Midbrain (tissue), 1 donor: ENCODE measurements at places on chromosomes 3 and 15.

- DNase-seq, result no peak
Observed at GRCh38 chr15:76342382-76343201, 6.0 kb downstream of the ISL2 start.

DNA sequence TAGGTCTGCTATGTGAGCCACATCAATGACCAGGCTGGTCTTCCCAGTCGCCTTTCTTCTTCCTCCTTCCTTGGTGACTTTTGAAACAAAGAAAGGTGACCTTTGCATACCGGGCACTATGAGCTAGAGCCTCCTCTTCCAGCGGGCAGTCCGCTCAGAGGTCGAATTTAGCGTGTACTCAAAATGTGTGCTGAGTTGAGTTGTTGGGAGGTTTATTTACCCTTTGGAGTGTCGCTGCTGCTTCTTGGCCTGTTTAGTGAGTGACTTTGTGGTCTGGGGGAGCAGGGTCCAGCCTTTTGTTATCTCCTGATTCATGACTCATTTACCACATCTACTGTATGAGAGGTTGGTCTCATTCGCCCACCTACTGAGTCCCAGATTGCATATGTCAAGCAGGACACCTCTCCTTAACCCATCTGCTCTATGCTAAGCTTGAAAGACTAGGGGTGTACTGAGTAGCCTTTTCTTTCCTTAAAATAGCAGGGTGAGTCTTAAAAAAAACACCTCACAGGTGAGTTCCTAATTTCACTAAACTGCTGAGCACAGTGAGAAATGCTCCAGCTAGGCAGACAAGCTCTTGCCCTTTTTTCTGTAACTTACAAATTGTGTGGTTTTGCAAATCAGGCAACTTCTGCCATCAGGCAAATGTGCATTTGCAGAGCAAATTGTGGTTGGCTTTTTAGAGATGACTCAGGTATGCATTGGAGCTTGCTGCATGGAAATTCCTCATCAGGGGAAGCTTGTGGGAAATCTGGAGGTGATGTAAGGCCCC, 3.2 kb upstream of the SIAH2 start:
- DNase-seq, result no peak

- no peak for DNase-seq
Observed at GRCh38 chr3:119420196-119420595, 43.2 kb downstream of the TMEM39A start.

GRCh38 chr15:28021281-28022039, 77.7 kb downstream of the OCA2 start:
- peak; percentile 42 for DNase-seq

- DNase-seq, result no peak
Observed at GRCh38 chr3:108342837-108343486, 46.6 kb downstream of the HHLA2 start.

DNA sequence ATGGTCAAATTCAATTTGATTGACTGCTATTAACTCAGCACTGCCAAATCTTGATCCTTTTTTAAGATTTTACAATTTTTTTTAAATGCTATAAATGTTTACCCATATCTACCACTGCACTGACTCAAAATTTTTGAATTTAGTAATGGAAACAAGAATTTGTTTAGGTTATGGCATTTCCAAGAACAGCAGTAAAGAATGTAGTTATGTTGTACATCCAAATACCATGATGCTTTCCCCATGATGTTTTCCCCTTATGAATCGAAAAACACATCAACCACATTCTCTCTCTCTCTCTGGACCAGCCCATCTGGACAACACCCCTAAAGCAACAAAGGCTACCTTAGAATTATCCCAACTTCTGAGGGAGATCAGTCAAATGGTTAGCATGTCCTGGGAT, 14.2 kb downstream of the CHRM5 start:
- no peak for DNase-seq

GRCh38 chr3:194537732-194538247, 51.0 kb upstream of the ATP13A3 start:
- DNase-seq, result no peak

- no peak for DNase-seq
Observed at GRCh38 chr3:171841620-171842000, 1.5 kb upstream of the TMEM212 start.

GRCh38 chr3:139421460-139421859, 32.0 kb upstream of the COPB2 start:
- no peak for DNase-seq

DNA sequence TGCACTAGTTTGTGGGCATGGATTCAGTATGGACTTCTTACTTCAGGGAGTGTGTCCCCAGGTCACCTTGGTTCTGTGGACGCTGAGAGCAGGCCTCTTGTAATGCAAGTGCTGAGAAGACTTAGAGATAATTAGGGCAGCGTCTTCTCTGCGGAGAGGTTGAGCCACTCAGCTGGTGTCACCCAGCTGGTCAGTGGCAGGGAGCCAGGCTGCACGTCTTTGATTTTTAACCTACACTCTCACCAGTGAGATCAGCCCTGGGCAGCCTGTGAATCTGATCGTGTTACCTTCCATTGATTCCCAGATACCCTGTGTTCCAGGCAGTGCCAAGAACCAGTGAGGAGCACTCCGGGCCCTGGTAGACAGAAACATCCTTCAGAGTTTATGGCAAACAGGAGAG, 92.6 kb downstream of the SLCO3A1 start:
- no peak for DNase-seq

DNA sequence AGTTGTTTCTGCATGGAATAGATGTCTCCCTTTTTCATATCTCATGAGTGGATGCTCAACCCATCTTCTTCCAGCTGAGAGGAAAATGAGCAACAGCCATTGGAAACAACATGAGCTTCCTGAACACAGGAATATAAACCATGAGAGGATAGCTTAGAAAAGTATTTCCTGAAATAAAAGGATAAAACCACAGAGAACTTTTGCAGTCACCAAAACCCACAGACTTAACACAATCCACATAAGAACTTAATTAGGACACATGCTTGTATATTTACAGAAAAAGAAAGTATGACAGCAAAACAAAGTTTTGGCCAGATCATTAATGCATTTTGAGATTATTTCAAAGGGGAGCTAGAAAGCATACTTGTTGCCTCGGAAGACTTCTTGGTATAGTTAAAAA, 180.5 kb upstream of the RASGRP1 start:
- DNase-seq, result no peak

DNA sequence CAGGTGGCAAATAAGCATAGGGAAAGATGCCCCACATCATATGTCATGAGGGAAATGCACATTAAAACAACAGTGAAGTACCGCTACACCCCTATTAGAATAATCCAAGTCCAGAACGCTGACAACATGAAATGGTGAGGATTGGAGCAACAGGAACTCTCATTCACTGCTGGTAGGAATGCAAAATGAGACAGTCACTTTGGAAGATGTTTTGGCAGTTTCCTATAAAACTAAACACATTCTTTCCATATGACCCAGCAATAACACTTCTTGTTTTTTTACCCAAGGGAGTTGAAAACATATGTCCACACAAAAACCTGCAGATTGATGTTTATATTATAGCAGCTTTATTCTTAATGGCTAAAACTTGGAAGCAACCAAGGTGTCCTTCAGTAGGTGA, 116.4 kb upstream of the TOPAZ1 start:
- no peak for DNase-seq

DNA sequence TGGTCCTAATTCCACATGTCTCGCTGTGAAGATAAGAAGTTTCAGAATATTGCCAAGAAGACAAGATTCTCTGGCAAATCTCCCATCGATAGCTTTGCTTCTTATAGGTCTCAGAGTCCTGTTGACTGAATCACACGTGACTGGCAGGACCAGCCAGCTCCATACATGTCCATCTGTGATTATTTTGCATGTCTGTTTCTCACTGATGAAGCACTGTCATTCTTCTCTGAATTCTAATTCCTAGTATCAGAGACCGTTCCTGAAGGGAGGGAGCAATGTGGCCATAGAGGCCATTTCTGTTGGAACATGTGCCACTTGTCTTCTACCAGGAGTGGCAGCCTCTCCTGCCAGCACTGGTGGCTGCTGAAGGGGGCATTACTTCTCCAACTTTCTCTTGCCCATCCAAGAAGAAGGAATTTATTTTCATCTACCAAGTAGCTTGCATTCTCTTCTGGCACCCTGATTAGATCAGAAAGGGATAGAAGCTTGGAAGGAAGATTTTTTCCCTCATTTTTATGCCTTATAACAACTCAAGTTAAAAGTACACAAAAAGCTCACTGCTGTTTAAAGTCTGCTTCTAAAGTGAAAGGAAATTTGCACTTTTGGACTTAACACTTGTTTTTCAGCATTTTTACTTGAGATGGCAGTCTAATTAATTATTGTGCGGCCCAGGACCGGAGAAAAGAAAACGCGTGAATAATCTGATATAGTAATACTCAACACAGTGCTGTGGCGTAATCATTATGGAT, 115.8 kb downstream of the IQCH start:
- no peak for DNase-seq

DNA sequence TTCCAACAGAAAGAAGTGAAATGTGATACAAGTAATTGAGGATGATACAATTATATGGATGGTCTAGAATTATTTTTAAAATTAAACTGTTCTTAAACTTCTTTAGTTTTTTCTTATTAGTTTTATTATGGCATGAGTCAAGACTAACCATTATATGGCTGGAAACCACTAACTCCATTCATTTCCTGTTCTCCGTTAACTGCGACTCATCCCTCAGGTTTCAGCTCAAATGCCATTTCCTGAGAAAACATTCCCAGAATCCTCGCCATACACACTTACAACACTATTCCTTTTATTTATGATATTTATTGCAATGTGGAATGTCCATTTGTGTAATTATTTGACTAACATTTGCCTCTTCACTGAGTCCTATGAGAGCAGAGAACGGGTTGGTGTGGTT, 394.1 kb downstream of the SOX2 start:
- no peak for DNase-seq

DNA sequence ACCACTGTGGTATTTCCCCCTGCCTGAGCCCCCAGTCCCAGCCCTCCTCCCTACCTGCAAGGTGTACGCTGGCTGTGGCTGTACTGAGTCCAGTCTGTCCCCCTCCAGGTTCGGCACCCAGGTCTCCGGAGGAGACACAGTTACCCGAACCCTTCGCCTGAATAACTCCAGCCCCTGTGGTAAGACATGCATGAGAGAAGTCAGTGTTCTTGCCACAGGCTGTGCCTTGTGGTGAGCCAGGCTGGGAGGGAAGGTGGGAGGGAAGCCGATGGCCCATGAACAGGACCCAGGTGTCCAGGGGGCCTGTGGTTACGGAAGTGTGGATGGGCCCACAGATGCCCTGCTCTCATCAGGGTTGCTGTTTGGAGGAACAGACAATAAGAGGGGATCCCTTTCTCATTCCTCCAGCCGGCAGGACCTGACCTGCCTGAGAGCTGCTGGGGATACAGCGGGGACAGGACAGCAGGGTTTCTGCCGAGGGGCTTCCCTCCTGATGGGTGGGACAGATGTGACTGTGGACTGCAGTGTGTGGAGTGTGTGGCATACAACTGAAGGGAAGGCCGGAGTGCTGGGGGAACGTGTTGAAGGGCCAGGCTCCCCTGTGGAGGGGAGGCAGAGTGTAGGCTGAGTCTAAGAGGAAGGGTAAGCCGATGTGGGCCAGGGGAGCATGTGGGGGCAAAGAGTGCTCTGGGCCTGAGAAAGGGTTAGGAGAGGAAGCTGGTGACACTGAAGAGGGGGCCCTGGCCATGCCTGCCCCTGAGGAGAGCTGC, 21.9 kb downstream of the ACAA1 start:
- no peak for DNase-seq

- no peak for DNase-seq
Observed at GRCh38 chr3:32105291-32106131, 909 bp upstream of the GPD1L start.

GRCh38 chr3:194030372-194030771, 105.6 kb upstream of the HES1 start:
- no peak for DNase-seq

GRCh38 chr15:48891232-48891765, 13.4 kb downstream of the EID1 start:
- no peak for DNase-seq

DNA sequence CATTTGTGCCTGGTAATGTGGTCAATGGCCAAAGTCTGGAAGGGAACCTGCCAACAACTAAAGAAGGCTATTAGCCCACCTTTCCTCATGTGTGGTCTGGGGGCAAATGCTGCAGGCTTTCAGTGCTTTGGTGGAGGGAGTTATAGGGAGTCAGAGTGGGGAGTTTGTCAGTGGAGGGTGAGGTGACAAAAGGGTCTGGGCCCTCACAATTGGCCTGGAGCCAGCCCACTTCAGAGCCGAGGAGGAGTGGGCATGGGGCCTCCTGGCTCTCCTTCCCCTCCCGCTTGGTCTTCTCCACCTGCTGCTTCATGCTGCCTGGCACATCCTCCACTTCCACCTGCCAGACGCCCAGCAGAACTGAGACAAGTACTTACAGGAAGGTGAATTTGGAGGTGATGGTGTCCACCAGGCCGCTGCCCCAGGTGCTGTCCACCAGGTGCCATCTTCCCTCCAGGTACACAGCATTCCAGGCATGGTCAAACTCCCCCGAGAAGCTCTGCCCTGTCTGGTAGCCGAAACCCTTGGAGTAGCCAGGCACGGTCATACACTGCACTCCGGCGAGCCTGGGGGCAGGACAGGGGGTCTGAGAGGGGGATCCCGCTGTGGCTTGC, 40.9 kb downstream of the KY start:
- no peak for DNase-seq

GRCh38 chr3:14452740-14453710, 50.6 kb downstream of the SLC6A6 start:
- peak; percentile 74 for DNase-seq

- no peak for DNase-seq
Observed at GRCh38 chr3:23981955-23982354, 36.9 kb downstream of the NR1D2 start.

GRCh38 chr3:127817406-127817841, 4.9 kb downstream of the MGLL start:
- no peak for DNase-seq

- peak; percentile 64 for DNase-seq
Observed at GRCh38 chr3:176147251-176147650, 1050.0 kb downstream of the TBL1XR1 start.

- no peak for DNase-seq
Observed at GRCh38 chr15:32649342-32649741, 7.8 kb downstream of the SCG5 start.

DNA sequence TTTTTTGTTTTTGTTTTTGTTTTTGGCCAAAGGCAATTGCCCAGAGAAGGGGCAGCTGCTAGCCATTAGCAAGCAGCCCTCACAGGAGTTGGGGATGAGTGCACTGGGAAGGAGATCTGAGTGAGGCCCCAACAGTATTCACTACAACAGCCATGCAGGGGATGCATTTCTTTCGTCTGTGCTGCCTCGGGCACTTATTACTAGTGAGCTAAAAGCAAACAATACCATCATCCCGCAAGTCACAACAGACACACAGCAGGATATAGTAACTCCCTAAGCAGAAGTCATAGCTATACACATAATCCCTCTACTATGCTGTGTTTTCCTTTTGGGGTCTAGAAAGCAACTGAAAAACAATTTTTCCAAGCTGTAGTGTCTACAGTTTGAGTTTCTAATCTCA, 27.2 kb downstream of the CRTAP start:
- DNase-seq, result no peak
